ENCODE measurements at places on chromosomes 1 and 21. TPM values are rescaled to one million over a fixed set of nuclear protein-coding genes. Genes with fewer than 3 reads are reported as not detected.

DNA sequence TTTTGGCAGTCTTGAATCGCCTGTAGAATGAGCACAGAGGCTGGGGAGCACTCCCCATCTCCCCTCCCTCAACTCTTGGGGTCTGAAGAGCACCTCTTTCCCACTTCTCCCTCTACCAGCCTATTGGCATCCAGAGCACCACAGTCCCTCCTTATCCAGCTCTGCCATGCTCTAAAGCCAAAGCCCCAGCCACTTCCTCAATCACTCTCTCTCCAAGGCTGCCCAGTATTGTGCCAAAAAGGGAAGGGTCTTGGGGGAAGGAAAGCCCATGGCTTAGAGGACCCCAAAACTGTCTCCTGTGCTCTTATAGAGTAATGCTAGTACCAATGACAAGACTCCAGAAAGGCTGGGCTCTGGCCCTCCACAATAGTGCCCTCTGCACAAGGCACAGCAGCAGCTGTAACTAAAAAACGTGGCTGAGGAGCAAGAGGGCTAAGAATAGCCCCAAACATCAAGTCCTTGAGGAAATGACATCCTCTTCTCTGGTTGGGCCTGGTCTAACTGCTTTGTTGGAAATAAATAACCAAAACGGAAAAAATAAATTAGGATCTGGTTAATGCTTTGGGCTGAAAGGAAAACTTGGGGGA, 28.4 kb downstream of the SLC27A3 start:
- no peak for DNase-seq

DNA sequence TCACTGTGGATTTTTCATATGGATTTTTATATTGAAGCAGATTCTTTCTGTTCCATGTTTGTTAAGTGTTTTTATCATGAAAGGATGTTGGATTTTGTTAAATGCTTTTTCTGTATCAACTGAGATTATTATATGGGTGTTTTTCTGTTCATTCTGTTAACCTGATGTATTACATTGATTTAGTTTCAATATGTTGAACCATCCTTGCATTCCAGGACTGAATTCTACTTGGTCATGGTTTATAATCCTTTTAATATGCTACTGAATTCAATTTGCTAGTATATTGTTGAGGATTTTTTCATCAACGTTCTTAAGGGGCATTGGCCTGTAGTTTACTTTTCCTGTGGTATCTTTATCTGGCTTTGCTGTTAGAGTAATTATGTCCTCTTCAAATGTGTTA, 55.8 kb downstream of the CCDC30 start:
- no peak for DNase-seq

DNA sequence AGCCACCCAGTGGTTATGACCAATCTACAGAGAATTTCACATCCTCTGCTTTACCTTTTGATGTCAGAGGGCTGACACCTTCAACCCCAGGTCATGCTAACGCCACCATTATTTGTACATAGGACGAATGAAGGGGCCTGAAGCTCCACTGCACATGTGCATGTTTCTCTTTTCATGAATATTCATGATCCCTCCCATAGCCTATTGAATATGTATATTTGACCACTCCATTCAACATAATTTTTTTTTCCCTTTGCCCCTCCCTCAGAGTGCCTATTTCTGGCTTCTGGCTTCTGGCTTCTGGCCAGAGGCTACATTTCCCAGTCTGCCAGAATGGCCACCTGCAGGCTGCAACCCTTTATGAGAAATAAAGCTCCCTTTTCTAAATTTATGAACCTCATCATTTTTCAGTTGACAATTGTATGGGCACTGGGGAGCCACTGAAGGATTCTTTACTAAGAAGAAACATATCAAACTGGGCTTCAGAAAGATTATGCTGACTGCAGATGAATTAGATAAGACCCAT, 406.7 kb downstream of the SIPA1L2 start:
- DNase-seq, result no peak

GRCh38 chr1:74392840-74393239, 119.6 kb downstream of the LRRC53 start:
- DNase-seq, result no peak

GRCh38 chr1:37989361-37989930, 376 bp downstream of the SF3A3 start:
- DNase-seq, result no peak

GRCh38 chr1:210303391-210303790, 25.3 kb upstream of the HHAT start:
- no peak for DNase-seq

GRCh38 chr1:43963006-43963405, 6.8 kb upstream of the DPH2 start:
- no peak for DNase-seq

The NTMT2 gene
- polyA plus RNA-seq, result not detected

The DENND2C gene
- polyA plus RNA-seq, result 0.54 TPM

The ANGEL2 gene
- polyA plus RNA-seq, result 8.7 TPM

- no peak for DNase-seq
Observed at GRCh38 chr1:22753481-22753971, 42.9 kb downstream of the EPHB2 start.

DNA sequence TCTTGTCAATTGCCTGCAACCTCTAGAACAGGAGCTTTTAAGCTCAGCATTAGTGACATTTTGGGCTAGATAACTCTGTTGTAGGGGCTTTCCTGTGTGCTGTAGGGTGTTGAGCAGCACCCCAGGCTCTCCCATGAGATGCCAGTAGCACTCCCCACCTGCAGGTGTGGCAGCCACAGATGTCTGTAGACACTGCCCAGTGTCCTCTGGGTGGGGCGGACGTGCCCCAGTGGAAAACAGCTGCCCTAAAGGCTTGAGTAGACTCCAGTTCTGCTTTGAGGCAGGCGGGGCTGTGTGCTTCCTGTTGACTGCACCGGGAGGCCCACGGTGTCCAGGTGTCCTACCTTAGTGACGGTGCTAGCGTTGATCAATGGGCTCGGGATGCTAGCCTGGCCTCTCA, 16.9 kb upstream of the PWP2 start:
- DNase-seq, result peak; percentile 61
